ENCODE measurements at places on chromosomes 16 and 17. TPM values are rescaled to one million over a fixed set of nuclear protein-coding genes. Genes with fewer than 3 reads are reported as not detected.

- H3K4me3 ChIP-seq: no peak overlapping the region
- peaks cover 5% of the 10 kb centered on the region for H3K27me3 ChIP-seq
- no peak overlapping the region for H3K27ac ChIP-seq
- peaks cover 15% of the 10 kb centered on the region for H3K4me1 ChIP-seq
- H3K36me3 ChIP-seq: peaks cover 6% of the 10 kb centered on the region
- DNase-seq: no peak
Measured at GRCh38 chr17:40499551-40500189, 1.8 kb downstream of the TNS4 start.

MARCHF10 gene
- not detected for total RNA-seq

GRCh38 chr16:12470311-12471229 lies 333.1 kb downstream of the CPPED1 start:
- no peak overlapping the region for H3K4me3 ChIP-seq
- no peak overlapping the region for H3K27ac ChIP-seq
- peaks cover 2% of the 10 kb centered on the region for H3K4me1 ChIP-seq
- no peaks in the 10 kb centered on the region for H3K27me3 ChIP-seq
- no peak for DNase-seq

- no peaks in the 10 kb centered on the region for H3K36me3 ChIP-seq
- no peaks in the 10 kb centered on the region for H3K4me1 ChIP-seq
- H3K27ac ChIP-seq: no peak overlapping the region
- H3K27me3 ChIP-seq: peaks cover 11% of the 10 kb centered on the region
Measured at GRCh38 chr17:62923258-62924150, 42.5 kb upstream of the TANC2 start.

PRSS36 gene
- total RNA-seq: 1.7 TPM

GRCh38 chr17:40360091-40360490 lies 4.4 kb downstream of the GJD3 start:
- no peak for DNase-seq
- peaks cover 5% of the 10 kb centered on the region for H3K36me3 ChIP-seq
- H3K27ac ChIP-seq: no peak overlapping the region
- peaks cover 12% of the 10 kb centered on the region for H3K27me3 ChIP-seq

HSD17B1 gene
- 0.97 TPM for total RNA-seq

DNA sequence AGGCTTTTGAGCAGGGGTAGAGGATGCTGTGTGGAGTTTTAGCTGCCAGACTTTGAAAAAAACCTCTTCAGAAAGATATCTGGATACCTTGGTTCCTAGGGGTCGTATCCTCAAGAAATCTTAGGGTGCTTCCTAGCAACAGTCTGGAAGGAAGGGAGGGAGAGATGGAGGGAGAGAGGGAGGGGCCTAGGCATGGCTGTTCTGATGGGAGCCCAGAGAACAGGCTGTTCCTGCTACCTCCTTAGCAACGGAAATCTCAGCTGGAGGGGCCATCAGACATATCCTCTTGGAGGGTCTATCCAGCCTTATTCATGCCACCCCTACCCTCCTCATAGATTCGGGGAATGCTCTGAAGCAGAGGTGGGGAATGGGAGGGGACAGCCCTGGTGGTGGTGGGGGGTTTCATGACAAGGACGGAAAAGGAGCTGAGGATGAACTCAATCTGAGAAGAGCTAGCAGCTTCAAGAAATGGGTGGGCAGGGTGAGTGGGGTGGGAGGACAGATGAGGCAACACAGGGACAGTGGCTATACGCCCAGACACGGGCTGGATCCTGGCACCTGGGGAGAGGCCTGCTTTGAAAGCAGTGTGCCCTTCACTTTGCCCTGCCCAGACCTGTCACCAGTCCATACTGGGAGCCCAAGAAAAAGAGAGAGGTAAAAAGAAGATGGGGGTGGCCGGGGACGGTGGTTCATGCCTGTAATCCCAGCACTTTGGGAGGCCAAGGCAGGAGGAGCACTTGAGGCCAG lies 2.9 kb upstream of the THRA start:
- peaks cover 33% of the 10 kb centered on the region for H3K4me1 ChIP-seq
- H3K27me3 ChIP-seq: peaks cover 42% of the 10 kb centered on the region
- no peak overlapping the region for H3K4me3 ChIP-seq
- no peak overlapping the region for H3K27ac ChIP-seq
- H3K36me3 ChIP-seq: peaks cover 4% of the 10 kb centered on the region
- DNase-seq: no peak

CCDC200 gene
- total RNA-seq: not detected

DNA sequence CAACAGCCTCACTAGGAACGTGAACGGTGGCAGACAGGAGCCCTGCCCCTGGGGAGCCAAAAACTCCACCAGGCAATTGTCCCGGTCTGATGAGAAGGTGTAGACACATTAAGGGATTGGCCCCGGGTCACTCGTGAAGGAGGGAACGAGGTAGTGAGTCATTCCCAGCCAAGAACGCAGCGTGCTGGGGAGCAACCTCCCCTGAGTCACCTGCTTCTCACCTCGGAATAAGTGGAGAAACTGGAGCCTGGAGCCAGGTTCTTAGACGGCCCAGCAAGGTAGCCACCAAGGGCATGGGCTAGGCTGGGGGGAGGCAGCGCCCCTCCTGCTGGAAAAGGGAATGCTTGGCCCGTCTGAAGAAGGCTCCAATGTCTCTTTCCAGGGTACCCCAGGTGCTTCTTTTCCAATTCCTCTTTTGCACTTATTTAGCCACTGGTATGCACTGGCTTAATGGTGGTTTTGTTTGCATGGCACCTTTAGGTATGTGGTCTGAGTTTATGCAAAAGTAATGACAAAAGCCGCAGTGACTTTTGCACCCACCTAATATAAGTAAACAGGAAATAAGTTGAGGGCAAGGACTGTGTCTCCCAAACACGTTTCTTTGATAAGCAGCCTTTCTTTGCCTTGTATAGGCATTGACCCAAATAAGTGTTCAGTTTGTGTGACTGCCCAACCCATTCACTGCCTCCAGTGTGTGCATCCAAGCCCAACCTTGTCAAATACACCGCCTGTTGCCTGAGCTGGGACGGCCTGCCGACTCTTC lies 1.8 kb upstream of the HELZ start:
- peaks cover 15% of the 10 kb centered on the region for H3K36me3 ChIP-seq
- H3K4me1 ChIP-seq: peaks cover 33% of the 10 kb centered on the region
- no peaks in the 10 kb centered on the region for H3K27me3 ChIP-seq

PLA2G10 gene
- not detected for total RNA-seq

DNA sequence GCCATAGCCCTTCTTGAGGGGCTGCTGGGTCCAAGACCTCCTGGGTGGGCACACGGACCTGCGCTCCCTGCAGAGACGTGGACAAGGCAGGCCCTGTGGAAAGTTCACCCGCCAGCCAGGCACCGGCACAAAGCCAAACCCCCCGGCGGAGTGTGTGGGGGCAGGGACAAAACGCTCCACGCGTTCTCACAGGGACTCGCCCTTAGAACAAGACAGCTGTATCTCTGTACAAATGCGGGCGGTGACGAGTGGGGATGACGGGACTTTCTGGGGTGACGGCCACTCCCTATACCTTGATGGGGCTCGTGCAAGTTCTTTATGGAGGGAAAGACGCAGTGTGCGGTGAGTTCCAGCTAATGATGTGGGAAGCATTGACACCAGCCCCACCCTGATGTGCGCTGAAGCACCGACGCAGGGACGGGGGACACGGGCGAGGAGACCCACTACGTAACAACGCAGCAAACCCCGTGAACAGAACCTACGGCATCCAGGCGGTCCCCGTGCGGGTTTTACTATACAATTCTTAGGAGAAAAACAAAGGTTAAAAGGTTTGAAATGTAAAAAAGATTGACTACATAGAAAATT lies 49.4 kb downstream of the LMF1 start:
- H3K27me3 ChIP-seq: no peaks in the 10 kb centered on the region
- no peak overlapping the region for H3K4me3 ChIP-seq
- no peak overlapping the region for H3K27ac ChIP-seq
- no peaks in the 10 kb centered on the region for H3K4me1 ChIP-seq
- DNase-seq: no peak

- H3K4me1 ChIP-seq: no peaks in the 10 kb centered on the region
- H3K4me3 ChIP-seq: no peak overlapping the region
- H3K36me3 ChIP-seq: no peaks in the 10 kb centered on the region
- H3K27me3 ChIP-seq: no peaks in the 10 kb centered on the region
- H3K27ac ChIP-seq: no peak overlapping the region
Measured at GRCh38 chr17:71164561-71164960, 956.3 kb upstream of the SOX9 start.

TBC1D3E gene
- 0.10 TPM for total RNA-seq

TEX14 gene
- total RNA-seq: 0.50 TPM

DNA sequence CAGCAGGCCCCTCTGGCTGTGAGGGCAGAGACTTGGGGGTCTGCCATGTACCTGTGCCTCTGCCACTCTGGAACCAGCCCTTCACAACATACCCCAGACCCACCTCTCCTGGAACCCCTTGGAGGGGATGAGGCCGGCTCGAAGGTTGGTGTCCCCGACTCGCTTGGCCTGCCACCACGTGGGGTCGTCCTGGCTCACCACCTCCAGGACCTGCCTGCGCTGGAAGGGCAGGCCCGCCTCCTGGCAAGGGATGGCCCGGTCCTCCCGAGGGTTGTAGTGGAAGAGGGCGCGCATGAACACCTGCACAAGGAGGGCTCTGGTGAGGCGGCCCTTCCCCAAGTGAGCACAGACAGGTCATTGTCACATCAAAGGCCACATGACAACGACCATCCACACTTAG lies 12.2 kb downstream of the MPP3 start:
- H3K4me1 ChIP-seq: no peaks in the 10 kb centered on the region
- no peaks in the 10 kb centered on the region for H3K27me3 ChIP-seq
- no peak for DNase-seq
- no peak overlapping the region for H3K4me3 ChIP-seq
- H3K36me3 ChIP-seq: no peaks in the 10 kb centered on the region
- no peak overlapping the region for H3K27ac ChIP-seq

DNA sequence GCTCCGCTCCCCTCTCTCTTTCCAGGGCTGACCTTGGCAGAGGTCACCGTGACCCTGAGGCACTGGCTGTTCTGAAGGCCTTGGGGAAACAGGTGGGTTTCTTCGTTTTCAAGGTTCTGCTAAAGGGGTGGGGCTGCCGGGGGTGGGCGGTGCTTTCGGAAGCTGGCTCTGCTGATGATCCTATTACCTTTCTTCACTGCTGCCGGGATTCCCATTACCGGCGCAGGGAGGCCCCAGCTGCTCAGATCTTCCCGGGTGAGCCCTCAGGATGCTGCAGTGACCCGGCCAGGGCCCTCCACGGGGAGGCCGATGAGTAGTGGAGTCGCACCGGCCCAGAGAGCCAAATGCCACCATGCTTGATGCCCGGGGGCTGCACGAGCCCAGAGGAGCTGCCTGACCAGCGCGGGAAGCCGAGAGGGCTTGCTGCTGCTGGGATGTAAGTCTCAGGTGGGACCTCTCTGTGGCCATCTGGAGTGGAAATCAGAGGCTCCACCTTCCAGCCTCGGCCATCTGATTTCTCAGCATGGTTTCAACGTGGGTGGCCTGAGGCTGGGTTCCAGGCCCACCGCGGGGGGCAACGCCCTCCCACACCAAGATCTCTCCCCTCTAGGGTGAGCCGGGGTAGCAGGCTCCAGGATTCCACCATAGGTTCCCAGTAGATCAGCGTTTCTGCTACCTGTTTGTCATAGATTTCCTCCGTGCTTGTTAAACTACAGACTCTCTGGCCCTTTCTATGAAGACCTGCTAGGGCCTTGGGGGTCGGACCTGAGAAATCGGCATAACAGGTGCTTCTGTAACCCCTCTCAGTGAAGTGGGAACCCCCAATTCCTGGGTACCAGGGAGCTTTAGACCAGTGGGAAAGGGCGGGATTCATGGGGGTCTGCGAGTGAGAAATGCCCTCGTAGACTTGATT lies 21.6 kb upstream of the ADCY7 start:
- peaks cover 28% of the 10 kb centered on the region for H3K4me1 ChIP-seq
- peak overlapping the region; percentile 85 for H3K27ac ChIP-seq
- peaks cover 2% of the 10 kb centered on the region for H3K36me3 ChIP-seq
- peak overlapping the region; percentile 78 for H3K4me3 ChIP-seq
- peaks cover 14% of the 10 kb centered on the region for H3K27me3 ChIP-seq

VASN gene
- not detected for total RNA-seq

- no peak overlapping the region for H3K27ac ChIP-seq
- no peaks in the 10 kb centered on the region for H3K36me3 ChIP-seq
- no peaks in the 10 kb centered on the region for H3K4me1 ChIP-seq
- no peak overlapping the region for H3K4me3 ChIP-seq
- no peak for DNase-seq
- H3K27me3 ChIP-seq: no peaks in the 10 kb centered on the region
Measured at GRCh38 chr16:47127541-47127940, 16.2 kb downstream of the NETO2 start.

DNA sequence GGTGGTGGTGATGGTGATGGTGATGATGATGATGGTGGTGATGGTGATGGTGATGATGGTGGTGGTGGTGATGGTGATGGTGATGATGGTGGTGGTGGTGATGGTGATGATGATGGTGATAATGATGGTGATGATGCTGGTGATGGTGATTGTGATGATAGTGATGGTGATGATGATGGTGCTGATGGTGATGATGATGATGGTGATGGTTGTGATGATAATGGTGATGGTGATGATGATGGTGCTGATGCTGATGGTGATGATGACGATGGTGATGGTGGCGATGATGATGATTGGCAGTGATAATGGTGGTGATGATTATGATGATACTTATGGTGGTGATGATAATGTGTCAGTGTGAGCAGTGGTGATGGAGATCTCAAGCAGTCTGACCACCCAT lies 90.8 kb upstream of the FOXF1 start:
- H3K4me1 ChIP-seq: no peaks in the 10 kb centered on the region
- H3K4me3 ChIP-seq: no peak overlapping the region
- H3K36me3 ChIP-seq: no peaks in the 10 kb centered on the region
- no peaks in the 10 kb centered on the region for H3K27me3 ChIP-seq
- H3K27ac ChIP-seq: no peak overlapping the region

RRAD gene
- total RNA-seq: 0.23 TPM

DNA sequence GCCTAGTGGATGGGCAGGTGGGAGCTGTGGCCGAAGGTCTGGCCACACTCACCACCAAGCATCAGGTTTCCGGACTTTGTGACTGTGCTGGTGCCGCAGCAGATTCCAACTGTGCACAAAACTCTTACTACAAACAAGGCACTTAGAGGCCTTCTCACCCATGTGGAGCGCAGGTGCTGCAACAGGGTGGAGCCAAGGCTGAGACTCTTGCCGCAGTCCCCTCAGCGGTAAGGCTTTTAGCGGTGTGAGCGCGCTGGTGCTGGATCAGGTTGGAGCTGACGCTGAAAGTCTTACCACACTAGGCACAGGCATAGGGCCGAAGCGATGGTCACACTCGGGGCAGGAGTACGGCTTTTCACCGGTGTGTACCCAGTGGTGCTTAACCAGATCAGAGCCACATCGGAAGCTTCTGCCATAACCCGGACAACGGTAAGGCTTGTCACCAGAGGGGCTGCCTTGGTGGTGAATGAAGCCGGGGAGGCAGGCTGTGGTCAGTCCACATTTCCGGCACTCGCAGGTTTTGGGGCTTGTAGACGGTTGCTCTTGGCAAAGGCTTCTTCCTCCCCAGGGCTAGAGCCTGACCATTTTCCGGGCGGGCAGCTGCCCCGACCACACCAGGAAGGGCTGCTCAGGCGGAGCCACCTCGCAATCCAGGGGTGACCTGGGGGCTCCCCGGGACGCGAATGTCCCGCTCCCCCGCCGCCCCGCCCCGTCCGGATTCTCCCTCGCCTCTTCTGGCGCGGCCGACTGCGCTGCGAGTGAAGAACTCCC lies 1.0 kb upstream of the ARMC5 start:
- peaks cover 20% of the 10 kb centered on the region for H3K36me3 ChIP-seq
- no peaks in the 10 kb centered on the region for H3K27me3 ChIP-seq
- peaks cover 49% of the 10 kb centered on the region for H3K4me1 ChIP-seq
- DNase-seq: peak; percentile 71
- H3K27ac ChIP-seq: peak overlapping the region; percentile 98
- peak overlapping the region; percentile 92 for H3K4me3 ChIP-seq

All from activated CD4-positive, alpha-beta T cell treated with anti-CD3 and anti-CD28 coated beads, Interleukin-2, amount 10 ng/mL, durations not matched to agents 7 days and 5 days (primary cell).